ENCODE measurements at places on chromosomes 6 and 20.

GRCh38 chr6:157268396-157268795 is 54.9 kb downstream of the TMEM242 start:
- DNase-seq, result no peak

GRCh38 chr6:50922579-50923525 is 104.2 kb downstream of the TFAP2B start:
- no peak for DNase-seq

GRCh38 chr20:5410470-5410869 is 93.7 kb upstream of the PROKR2 start:
- DNase-seq, result no peak

DNA sequence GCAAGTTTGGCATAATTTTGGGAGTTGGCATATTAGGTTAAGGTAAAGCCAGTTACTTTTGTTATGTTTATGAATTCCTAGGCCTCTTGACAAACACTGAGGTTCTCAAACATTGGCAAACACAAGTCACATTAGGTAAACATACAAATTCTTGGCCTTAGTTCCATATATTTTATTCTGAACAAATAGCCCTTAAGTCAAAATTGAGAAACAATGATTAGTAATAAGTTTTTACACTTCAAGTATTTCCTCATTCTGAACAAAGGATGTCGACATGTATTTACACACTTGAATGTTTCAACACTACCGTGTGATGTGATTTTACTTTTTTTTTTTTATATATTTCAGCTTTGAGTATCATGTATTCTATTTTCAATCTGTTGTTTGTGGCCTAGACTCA is 3.8 kb upstream of the ECHDC1 start:
- DNase-seq, result no peak

- DNase-seq, result no peak
Measured at GRCh38 chr6:88982720-88983119, 19.3 kb upstream of the RNGTT start.

- no peak for DNase-seq
Measured at GRCh38 chr6:86888301-86888700, 49.0 kb upstream of the HTR1E start.

GRCh38 chr6:148343047-148343782 is 577 bp downstream of the SASH1 start:
- DNase-seq, result no peak

DNA sequence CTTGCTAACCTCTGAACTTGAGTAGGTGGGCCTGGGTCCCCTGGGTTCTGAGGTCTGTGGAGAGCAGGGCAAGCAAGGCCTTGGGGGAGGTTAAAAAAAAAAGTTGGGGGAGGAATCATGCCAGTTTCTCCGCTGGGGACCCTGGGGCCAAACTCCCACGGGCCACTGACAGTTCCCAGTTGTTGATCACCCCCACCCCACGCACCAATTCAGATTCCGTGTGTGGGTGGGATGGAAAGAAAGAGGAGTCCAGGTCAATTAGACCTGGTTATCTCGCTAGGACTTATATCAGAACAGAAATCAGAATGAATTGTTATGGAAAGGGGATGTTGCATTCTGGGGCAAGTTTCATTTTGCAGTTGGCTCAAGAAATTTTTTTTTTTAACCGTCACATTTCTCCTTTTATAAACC is 46.7 kb upstream of the SUPT3H start:
- DNase-seq, result no peak

GRCh38 chr6:167968091-167968490 is 29.4 kb upstream of the KIF25 start:
- no peak for DNase-seq

- no peak for DNase-seq
Measured at GRCh38 chr6:117270055-117270842, 4.9 kb downstream of the VGLL2 start.

- no peak for DNase-seq
Measured at GRCh38 chr20:2279253-2279779, 16.5 kb upstream of the TGM3 start.

Measured in effector memory CD8-positive, alpha-beta T cell (primary cell).